EH (cell line): ENCODE measurements at places on chromosomes 5 and 9.

DNA sequence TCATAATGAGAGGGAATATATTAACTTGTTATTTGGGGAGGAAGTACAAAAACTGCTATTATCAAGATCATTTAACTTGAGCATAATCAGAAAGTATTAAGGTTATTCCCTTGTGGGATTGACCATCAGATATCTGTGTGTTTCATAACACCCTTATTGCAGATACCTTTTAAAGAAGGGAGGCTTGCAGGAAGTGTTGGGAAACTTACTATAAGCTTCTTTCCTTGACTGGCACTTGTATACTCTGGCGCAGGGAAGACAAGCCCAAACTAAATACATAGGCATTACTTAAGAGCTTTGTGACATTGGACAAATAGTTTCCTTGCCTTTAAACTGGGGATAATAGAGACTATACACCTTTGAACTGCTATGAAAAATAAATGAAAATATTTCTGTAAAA lies 50.9 kb downstream of the PIK3R1 start:
- no peak for DNase-seq

- no peak for DNase-seq
These were observed 66.8 kb downstream of the MED27 start for GRCh38 chr9:132012704-132013357.

DNA sequence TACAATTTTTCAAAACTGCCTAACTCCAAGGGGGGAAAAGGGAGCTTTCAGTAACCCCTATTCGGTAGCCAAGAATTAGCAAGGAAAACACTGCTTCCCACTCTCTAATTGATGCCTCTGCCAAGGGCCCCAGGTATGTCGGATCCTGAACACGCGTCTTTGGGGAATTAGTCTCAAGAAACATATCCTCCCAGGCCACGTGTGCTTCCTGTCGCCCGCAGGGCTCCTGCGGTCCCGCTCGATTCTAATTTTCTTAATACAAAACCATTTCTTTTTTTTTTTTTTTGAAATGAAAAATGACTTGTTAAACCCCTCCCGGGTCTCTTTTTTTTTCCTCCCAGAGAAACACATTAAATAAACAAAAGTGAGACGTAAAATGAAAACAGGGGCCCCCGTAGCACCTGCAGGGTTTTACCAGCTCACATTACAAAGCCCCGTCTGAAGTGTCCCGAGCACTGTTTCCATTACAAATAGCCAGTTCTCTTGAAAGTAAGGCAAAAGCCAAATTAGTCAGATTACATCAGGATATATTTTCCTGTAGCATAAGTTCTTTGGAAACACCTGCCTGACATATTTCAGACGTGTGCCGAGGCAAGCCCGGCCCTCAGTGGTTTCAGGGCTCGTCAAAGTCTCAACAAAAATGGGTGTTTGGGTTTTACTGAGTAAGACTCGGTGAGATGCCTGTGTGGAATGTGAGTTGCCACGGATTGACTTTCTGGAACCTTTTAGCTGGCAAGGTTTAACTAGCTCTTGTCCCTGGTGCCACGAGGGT lies 21.5 kb downstream of the SMIM23 start:
- peak; percentile 8 for DNase-seq

DNA sequence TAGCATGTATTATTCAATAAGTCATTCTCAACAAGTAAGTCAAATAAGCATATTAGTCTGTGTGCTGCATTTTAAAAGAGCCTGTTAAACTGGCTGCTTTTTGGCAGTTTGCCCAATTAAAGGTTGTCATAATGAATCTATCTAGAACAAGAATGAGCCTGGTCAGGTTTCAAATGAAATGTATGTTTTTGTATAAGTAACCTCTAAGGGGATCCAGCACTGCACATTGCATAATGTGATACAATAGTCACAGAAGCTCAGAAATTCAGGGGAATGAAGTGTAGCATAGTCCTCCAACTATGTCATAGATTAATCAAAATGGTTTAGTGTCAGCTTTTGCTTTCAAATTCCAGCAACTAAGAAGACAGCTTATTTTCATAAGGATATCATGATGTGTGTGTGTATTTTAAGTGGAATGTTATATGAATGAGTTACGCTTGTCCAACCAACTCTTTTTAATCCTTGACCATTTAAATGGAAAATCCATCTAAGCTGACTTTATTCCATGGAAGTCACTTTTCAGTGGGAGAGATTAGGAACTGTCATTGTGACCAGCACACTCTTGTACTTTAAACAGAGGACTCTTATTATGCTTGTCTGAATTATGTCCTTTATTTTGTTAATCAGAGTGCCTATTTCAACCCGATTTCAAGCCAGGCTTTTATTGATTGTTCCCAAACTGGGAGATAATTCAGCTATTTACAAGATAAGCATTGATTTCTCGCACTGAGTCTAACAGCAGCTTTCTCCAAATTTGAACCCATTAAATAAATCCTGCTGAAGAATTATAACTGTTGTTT lies 283.9 kb upstream of the ADAMTSL1 start:
- no peak for DNase-seq

DNA sequence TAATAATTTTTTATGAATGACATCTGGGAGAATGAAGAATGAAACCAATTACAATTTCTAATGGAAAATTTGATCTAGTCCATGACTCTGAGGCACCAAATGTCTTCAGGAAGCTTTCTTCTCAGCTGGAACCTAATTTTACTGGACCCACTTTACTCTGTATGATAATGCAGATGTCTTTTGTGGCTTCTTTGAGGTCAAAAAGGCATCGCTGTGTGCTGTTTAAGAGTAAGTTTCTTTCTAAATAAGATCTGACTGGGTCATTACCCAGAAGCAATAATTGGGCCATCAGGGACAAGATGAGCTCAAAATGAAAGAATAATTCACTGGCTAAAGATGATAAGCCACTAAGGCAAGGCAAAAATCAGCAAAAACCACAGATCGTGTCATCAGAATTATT lies 633.4 kb downstream of the PSAT1 start:
- DNase-seq, result no peak
